NCI-H2171 (cell line): ENCODE measurements at places on chromosomes 6 and 20.
A peak's percentile ranks its signal among the peaks of the same experiment; 100 is the strongest.

DNA sequence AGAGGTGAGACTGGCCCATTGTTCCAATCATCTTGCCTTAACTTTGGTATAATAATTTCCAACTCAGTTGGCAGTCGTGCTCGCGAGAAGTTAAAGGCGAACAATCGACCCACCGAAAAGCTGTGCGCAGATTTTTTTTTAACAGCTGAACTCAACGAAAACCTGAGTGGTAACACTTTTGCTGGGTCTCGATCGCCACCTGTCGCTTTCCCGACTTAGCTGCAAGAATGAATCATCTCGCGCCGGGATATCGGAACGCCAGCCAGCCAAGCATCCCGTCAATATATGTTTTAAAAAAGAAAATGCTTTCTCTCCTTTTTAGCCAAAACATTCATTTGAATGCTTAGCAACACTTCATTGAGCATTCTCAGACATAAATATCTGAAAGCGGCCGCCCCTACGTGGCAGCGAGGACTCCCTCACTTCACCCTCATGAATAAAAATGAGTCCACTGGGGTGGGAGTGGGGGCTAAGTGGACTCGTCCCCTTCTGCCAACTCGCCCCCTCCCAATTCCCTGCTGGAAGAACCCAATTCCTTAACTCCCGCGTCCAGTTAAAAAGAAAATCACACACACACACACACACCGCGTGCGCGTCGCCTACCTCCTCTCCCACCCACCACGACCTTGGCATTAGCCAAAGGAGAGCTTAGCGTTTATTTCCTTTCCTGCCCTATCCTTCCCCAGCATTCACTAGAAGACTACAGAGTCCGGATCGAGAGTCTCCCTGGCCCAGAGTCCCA is 1.5 kb downstream of the COL12A1 start:
- DNase-seq, result peak; percentile 34

- no peak for DNase-seq
Measured at GRCh38 chr6:156645097-156645496, 132.1 kb upstream of the ARID1B start.

DNA sequence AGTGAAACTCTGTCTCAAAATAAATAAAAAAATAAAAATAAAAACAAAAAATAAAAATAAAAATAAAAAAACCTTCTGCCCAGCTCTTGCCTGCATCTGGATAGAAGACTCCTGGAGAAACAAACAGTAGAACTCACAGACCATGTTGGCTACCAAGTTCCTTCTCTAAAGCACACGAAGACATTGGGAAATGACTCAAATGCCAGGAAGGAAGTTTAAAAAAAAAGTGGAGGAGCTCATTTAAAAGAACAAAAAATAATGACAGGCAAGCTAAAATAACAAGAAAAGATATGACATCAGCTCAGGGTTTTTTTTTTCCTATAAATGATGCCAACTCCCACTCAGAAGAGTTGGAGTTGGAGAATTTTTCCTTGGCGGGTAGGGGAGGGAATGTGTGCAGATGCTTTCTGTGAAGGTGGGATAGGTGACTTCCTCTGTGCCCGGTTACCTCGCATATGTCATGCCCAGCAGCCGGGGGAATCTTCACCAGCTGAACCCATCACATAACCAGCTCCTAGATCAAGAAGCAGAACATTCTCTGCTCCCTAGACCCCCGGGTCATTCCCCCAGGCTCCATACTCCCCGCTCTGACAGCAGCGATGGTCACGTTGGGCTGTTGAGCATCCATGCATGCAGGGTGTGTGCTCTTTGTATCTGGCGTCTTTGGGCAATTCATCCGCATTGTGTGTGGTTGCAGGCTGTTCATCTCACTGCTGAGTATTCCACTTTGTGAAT is 17.3 kb upstream of the CD93 start:
- DNase-seq, result no peak

DNA sequence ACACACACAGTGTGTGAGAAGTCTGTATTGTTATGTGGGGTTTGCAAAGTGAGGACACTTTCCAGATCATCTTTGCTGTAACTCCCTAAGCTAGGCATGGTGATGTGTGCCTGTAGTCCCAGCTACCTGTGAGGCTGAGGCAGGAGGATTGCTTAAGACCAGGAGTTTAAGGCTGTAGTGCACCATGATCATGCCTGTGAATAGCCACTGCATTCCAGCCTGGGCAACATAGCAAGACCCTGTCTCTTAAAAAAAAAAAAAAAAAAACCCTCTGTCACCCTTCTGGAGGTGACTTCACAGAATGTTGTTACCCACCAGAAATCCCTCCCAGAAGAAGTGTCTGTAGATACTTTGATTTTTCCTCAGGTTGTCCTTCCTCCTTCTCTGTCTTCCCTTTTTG is 14.9 kb downstream of the CASS4 start:
- no peak for DNase-seq
